Spinal cord (tissue), 10 donors: ENCODE measurements at places on chromosomes 6 and 20.

- no peak for DNase-seq
Measured at GRCh38 chr6:24831771-24832716, 33.3 kb upstream of the ARMH2 start.

- no peak for DNase-seq
Measured at GRCh38 chr20:57499676-57500075, 25.3 kb downstream of the CTCFL start.

DNA sequence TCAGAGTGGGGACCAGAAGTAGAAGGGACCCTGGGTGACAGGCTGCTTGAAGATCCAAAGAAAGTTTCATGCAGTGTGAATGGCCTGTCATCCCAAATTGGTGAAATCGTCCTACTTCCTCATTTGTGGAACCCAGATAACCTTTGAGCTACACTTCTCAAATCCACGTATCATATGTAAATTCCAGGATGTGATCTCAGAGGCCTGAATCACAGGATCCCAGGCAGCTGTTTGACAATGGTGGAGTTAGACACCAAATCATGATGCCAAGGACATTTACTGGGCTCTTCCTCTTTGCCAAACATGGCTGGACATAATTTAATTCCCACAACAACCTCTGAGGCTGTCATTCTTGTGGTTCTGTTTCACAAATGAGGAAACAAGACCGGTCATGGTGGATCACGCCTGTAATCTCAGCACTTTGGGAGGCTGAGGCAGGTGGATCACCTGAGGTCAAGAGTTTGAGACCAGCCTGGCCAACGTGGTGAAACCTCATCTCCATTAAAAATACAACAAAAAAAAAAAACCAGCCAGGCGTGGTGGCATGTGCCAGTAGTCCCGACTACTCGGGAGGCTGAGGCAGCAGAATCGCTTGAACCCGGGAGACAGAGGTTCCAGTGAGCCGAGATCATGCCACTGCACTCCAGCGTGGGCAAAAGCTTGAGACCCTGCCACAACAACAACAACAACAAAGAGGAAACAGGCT is 39.9 kb upstream of the TTPAL start:
- no peak for DNase-seq

- DNase-seq, result no peak
Measured at GRCh38 chr20:5070081-5070480, 49.7 kb downstream of the PCNA start.
